Inflammatory macrophage (primary cell): ENCODE measurements at places on chromosomes 16 and 17.
A peak's percentile ranks its signal among the peaks of the same experiment; 100 is the strongest.

DNA sequence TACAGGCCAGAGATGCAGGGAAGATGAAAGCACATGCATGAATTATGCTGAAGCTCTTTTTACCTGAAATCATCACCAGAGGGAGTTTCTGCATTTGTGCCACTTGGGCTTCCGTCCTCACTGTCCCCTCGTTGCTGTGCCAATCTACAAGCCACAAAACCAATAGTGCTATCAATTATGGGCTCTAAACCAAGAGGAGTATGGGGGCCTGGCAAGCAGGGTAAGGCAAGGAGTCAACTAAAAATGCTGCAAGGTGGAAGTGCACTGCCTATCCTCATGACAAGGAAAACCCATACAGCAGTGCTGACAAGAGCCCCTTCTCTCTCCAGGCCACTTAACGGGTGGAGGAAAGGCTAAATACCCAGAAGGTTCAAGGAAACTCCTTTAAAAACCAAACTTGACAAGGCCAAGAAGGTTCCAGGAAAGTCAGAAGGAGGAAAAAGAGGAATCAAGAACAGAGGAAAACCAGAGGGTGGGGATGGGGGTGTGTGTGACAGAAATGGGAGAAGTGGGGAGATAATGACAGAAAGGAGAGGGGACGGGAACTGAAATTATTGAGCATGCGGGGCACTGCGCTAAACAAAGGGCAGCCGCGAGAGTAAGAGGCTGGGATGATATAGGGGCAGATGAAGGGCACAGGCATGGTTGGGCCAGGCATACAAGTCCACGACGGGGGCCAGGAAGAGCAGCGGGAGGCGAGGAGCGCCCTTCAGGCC lies 674 bp downstream of the C17orf75 start:
- DNase-seq, result peak; percentile 20

DNA sequence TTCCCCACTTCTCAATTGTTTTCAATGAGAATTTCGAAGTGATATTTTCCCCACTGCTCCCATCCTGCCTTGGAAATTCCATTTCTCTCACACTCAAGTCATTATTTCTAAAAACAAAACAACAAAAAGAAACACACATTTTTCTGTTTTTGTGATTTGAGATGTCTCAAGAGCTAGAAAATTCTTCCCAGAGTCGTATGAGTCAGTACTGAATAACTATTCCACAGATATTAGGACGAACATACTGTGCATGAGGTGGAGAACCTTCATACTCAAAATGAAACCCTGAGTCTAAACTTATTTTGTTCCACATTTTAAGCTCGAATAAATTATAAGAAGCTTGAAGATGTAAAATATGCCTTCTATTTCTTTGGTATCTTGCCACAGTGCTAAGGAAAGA lies 204.6 kb downstream of the SLC39A11 start:
- no peak for DNase-seq

DNA sequence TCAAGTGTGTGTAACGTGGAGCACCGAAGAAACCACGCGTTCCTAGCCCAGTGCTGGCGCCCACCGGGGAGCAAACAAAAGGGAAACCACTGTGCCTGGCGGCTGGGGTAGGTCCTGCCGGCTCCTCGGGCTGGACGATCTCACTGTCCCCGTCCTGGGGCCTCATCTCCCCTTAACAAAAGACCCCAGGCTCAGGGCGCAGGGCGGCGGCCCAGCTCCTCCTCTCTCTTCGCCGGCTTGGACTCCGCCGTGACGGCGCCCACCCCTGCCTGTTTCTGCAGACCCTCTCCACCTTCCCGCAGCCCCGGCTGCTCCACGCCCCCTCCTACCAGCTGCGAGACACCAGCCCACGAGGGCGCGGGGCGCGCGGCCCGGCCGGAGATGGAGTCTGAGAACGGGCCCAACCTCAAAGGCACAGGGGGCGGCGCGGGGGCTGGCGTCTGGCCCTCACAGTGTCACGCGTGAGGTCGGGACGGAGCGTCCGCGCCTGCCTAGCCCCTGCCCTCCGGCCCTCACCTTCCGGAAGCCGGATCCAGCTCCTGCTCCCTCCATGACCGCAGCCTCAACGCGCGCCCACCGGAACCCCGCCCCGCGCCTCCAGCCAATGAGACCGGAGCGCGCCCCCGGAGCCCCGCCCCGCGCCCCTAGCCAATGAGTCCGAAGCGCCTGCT lies at the start of gene CENPX:
Gene CENPX (minus strand): TSS at position 569 of the 671 bp plus-strand sequence. CDS start 17 bp downstream, at position 552.
- DNase-seq, result no peak

- no peak for DNase-seq
These were observed 190.7 kb downstream of the AXIN2 start for GRCh38 chr17:65370669-65371131.

DNA sequence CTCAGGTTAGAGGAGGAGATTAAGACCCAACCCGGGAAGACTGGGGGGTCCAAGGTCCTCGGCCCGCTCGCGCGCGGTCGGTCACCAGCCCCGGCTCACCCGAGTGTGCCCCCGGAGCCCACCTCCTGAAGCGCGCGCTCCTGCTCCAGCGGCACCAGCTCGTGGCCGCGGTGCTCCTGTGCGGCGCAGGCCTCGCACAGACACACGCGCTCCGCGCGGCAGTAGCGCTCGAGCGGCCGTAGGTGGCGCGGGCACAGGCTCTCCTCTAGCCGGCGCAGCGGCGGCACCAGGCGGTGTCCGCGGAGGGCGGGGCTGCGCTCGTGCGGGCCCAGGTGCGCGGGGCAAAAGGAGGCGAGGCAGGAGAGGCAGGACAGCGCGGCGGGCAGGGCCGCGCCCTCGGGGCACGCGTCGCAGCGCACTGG lies 618 bp downstream of the TRIM47 start:
- DNase-seq, result peak; percentile 54

DNA sequence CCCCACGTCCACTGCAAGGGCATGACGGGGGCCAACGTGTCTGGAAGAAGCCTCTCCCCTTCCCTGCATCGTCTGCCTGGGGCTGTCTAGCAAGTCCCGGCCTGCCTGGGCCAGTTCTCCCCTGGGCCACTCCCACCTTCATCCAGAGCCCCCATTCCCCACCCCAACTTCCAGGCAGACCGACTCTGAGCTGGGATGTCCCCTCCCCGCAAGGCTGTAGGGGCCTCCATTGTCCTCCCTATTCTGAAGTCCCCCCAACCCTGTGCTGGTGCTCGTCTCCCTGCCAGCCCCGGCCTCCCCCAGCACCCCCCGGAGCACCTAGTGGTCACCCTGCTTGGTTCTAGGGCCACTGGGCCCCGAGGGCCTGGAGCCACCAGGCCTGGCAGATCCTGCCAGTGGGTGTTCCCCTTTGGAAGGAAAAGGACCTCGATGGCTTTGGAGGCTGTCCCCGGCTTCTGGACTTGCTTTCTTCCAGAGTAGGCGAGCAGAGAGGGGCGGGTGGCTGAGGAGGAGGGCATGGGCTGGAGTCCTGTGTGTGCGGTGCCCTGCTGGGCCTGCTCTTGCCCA lies 4.8 kb downstream of the GLIS2 start:
- DNase-seq, result no peak

DNA sequence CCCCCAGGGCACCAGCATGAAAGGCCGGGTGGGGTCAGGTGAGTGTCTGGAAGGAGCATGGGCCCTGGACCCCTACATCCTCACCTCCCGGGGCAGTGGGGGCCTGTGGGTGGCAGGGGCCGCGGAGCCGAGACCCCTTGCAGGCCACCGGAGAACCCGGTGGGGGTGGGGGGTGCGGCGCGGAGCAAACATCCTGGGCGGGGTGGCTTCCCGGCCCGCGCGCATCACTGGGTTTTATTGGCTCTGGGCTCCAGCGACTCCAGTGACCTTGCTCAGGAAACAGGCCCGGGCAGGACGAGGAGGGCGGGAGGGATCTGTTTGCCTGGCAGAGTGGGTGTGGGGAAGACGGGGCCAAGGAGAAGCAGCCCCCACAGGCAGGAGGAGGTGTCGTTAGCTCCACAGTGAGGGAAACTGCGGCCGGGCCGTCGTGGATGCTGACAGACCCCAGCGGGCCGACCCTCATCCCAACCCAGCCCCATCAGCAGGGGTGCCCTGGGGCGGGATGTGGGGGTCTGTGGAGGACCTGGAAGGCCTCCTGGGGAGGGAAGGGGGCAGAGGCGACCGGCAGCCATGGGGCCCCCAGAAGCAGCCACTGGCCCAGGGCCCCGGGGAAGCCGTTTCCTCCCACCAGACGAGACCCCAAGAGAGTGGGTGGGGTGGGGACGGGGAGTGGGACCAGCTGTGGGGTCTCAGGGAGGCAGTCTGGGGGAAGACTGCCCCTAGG lies 10.6 kb downstream of the SSTR5 start:
- DNase-seq, result no peak

DNA sequence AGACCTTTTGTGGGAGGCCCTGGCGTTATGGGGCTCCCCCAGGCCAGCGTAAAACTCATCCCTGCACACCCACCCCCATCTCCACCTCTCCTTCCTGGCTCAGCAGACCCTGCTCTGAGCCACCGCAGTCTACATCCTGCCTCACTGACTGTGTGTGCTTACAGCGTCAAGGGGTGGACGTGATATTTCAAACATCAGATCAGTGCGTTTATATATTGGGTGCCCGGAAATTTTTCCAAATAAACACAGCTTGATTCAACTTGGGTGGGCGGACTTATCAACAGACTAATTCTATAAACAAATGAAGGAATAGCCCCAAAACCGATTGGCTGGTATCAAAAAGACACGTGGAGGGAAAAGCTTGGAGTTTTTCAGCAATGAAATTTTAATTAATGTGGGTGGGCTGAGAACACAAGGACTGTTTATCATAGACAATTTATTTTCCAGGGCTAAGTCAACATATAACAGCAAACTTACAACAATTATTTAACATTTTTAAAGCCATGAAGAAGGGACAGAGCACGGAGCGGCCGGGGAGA lies at the start of gene FOXL1:
Gene FOXL1 (plus strand): TSS at position 489 of the 539 bp plus-strand sequence. CDS start 175 bp downstream, outside the sequence.
- no peak for DNase-seq

- no peak for DNase-seq
These were observed 200.7 kb downstream of the CCDC182 start for GRCh38 chr17:57544401-57544800.

DNA sequence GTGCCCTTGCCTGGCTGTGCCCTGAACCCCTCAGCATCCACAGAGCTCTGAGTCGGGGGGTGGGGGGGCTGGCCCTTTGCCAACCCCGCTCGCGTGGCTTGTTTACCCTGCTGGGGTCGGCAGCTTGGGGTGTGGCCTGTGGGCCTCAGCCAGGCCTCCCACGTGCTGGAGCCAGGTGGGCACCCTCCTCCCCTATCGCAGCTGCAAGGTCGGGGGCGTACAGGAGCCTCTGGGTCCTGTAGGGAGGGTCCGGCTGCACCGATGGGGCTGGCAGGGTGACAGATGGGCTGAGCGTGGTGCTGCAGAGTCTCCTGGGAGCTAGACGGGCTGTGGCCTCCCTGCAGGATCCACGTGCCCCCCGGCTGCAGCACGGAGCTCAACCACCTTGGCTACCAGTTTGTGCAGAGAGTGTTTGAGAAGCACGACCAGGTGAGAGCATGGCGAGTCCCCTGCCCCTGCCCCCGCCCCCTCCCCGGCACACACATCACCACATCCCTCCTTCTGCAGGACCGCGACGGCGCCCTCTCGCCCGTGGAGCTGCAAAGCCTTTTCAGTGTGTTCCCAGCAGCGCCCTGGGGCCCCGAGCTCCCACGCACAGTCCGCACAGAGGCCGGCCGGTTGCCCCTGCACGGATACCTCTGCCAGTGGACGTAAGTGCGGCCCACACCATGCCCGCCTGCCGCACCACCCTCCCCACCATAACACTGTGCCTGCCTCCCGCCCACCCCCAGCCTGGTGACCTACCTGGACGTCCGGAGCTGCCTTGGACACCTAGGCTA lies 3.6 kb downstream of the RHOT2 start:
- no peak for DNase-seq

- DNase-seq, result peak; percentile 81
These were observed 23.2 kb downstream of the MAP3K14 start for GRCh38 chr17:45293413-45294211.

GRCh38 chr16:19446300-19446846 lies 28.7 kb downstream of the TMC5 start:
- DNase-seq, result no peak

DNA sequence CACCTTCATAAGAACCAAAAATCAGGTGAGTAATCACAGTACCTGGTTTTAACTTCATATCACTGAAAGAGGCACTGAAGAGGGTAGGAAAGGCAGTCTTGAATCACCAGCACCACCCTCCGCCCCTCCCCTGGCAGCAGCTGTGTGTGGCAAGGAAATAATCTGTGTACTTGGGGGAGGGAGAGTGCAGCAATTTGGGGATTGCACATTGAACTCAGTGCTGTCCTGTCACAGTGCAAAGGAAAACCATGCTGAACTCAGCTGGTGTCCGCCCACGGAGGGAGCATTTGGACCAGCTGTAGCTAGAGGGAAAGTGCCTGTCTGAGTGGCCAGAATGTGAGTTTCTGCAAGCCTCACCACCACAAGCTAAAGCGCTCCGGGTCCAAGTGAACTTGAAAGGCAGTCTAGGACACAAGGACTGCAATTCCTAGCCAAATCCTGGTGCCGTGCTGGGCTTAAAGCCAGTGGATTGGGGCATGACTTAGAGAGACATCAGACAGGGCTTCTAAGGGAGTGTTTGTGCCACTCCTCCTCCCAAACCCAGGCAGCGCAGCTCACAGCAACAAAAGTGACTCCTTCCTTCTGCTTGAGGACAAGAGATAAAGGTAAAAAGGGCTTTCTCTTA lies 39.7 kb upstream of the ALDH3A1 start:
- DNase-seq, result peak; percentile 62

DNA sequence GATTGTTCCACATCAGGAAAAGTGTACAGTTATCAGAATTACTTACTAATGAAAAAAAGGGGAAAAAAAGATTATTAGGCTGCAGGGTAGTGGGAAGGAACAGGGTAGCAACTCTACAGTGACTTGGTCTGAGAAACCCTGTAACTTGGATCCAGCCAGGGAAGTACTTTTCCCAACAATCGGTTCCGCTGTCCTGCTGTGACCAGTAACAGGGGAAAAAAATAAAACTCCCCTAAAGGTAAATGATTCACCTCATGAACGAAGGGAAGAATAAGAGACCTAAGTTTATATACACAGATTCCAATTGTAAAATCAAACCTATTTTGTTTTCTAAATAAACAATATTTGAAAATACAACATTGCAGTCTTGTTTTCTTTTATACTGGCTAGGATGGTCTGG lies 189.9 kb downstream of the WWOX start:
- DNase-seq, result no peak

GRCh38 chr17:48605409-48605919 lies 678 bp upstream of the HOXB6 start:
- DNase-seq, result no peak
